ENCODE measurements at places on chromosomes 3 and 15.

DNA sequence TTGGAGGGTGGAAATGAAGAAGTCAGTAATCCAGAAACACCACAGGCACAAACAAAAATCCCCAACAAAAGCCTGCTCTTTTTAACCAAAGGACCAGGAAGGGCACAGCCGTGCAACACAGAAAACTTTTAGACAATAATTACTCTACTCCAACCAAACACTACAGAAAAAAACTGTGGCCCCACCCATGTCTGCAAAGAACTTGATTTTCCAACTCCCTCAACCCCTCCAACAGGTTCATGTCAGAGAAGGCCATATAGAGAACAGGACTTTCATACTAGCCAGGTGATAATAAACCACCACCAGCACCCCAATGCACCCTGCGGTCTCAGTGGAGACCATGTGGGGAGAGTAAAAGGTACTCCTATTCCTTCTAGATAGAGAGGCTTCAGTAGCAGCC is 16.8 kb downstream of the PHC3 start:
- DNase-seq: no peak

DNA sequence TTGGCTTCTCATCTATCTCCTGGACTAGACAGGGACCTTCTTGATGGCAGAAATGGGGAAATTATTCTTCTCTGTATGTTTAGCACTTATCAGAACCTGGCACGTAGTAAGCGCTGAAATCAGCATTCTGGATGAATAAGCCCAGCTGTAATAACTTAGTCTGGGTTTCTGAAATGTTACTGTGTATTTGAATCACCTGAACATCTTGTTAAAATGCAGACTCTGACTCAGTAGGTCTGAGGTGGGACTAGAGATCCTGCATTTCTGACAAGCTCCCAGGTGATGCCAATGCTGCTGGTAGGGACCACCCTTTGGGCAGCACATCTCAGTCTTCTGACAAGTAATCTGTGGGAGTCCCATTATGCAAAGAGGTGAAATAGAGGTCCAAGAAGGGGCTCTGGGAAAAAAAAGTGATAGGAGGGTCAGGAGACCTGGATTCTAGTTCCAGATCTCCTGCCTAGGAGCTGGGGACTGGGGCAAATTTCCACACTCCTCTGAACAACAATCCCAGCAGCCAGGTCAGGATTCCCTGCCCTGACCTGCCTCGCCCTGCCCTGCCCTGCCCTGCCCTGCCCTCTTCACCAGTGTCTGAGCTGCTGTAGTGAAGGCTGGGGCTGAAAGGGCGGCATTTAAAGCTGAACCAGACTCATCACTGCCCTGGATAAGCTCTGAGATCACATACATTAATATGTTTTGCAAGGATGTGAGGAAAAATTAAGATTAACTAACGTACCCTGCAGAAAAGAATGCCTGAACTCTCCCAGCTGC is 17.2 kb upstream of the SLC6A11 start:
- no peak for DNase-seq

DNA sequence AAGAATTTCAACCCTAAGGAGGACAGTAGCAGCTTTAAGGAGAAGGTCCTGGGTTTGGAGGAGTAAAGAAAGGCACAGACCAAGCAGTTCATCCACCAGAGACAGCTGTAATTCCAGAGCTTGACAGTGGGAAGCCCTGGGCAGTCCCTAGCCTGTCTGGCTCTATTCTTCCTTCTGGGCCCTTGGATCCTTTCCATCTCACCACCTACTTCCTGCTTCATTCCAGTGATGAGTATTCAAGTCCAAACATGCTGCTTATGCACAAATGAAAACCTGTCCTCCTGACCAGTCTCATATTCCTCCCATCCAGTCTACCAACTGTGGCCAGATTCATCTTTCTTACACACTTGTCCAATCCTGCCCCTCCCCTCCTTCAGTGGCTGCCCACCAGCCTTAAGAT is 171.4 kb downstream of the CNTN3 start:
- DNase-seq: no peak

DNA sequence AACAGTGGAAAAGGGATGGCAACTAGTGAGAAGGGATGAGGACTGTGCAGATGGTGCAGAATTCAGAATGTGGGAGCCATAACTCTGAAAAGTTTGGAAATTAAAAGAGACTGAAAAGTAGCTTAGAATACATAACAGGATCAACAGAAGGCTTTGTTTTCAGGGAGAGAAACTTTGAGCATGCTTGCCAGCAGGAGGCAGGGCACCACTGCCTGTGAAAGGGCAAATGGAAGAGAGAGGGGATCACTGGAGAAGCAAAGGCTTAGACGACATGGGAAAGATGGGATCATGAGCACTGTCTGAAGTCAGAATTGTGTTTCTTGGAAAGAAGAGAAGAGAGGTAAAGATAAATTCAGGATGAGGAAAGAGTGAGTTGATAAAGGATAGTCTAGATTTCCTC is 99.6 kb downstream of the ABI3BP start:
- DNase-seq: no peak

- DNase-seq: no peak
Measured at GRCh38 chr3:143809121-143809621, 39.1 kb downstream of the SLC9A9 start.

GRCh38 chr3:44280077-44280476 is 38.4 kb downstream of the TOPAZ1 start:
- DNase-seq: no peak

DNA sequence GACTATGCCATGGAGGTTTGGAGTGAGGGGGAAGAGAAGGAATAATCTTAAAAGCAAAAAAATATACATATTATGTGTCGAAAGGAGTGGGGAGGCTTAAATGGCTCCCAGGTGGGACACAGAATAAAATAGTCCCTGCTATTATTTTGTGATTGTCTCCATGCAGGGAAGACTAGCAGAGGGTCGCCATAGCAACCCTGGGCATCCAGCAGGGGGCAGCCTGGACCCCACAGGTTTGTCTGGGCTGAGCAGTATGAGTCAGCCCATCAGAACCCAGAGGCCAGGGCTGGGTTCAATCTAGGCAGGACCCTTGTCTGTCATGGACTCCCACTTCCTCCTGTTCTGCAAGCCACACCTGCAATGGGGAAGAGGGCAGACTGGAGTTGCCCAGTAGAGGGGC is 17.6 kb upstream of the LINGO1 start:
- no peak for DNase-seq

DNA sequence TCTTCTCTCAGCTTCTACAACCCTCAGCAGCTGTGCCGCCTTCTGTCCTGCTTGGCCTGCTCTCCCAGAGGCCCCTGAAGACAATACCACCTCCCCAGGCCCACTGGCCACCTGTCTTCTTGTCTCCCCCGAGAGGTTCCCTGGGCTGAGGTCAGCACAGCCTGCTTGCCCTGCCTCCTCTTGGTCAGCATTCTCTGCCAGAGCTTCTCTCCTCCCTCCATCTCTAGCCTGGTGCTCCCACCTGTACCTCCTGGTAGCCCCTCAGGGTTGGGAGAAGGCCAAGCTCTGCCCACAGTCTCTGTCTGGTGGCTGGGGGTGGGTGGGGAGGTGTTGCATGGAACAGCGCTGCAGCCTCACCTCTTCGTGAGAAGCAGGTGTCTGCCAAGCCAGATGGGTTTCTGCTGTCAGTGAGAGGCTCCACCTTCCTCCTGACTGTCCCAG is 5.6 kb upstream of the ISLR start:
- DNase-seq: no peak

DNA sequence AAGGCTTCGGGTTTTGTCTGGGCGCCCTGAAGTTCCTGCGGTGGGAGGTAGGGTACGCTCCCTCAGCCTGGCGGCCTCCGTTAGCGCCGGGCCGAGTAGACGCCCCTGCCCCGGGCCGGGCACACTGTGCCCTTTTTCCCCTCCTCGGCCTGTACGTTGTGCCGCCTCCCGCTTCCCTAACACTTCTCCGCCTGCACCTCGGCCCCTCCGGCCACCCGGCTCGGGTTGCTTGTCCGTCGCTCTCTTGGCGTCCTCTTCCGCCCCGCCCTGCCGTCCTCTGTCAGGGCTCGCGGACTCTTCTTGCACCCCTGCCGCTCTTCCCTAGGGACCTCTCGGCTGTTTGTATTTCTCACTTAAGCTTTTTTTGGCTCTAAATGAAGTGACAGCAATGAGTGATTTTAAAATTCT is 384 bp downstream of the KNL1 start:
- no peak for DNase-seq

All from activated CD8-positive, alpha-beta memory T cell treated with anti-CD3 and anti-CD28 coated beads for 4 hours (primary cell).